ENCODE measurements at places on chromosomes 5 and 9.

DNA sequence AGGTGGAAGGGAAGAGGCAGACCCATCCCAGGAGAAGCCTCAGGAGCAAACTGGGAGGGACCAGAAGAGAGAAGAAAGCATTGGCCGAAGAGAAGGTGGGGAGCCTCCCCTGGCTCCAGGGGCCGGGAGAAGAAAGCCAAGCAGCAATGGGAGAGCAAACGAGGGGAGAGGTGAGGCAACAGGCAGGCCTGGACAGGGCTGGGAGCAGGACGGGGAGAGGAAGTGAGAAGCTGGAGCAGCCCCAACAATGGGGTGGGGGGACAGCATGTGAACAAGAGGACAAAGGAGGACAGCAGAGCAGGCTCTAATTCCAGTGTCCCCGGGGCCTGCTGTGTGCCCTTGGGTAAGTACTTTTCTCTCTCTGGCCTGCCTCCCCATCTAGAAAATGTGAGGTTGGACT is 115.3 kb downstream of the PSD2 start:
- no peak for DNase-seq

- DNase-seq: no peak
These were observed 38.0 kb downstream of the OSMR start for GRCh38 chr5:38883842-38884241.

- no peak for DNase-seq
These were observed 59.6 kb downstream of the RICTOR start for GRCh38 chr5:39014561-39014960.

DNA sequence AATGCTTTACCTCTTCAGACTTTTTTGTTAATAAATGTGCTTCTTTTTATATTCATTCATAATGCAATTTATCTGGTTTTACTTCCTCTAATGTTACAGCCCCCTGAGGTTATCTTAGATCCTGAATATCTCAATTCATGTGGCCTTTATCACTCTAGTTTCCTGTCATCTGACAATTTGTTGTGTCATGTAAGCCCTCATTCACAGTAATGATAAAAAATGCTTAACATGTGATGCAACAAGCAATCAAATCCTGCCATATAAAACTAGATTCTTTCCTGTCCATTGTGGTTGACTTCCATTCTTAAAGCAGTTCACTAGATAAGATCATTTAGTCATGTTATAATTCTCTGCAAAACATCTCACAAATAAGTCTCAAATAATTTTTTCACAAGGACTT is 991.2 kb upstream of the ACO1 start:
- no peak for DNase-seq

- DNase-seq: no peak
These were observed 5.7 kb downstream of the NIPSNAP3B start for GRCh38 chr9:104769655-104770054.

GRCh38 chr9:15722888-15723287 is 170.0 kb downstream of the CCDC171 start:
- no peak for DNase-seq

DNA sequence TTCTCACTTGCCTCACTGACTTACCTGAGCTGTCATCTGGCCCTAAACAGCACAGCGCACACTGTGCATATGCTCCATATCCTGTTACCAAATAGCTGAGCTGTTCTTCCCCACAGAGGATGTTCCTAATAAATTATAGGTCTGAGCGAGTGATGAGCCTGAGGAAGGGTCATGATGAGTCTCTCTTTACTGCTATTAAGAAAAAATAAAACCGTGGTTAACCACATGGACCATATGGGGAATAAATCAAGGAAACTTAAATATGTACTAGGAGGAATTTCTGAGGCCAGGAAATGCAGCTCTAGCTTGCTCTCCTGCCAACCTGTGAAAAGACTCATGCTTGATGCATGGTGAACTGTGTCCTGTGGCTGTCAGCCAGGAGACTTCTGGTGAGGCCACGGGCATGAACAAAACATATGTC is 424.8 kb upstream of the DMAC1 start:
- DNase-seq: no peak

GRCh38 chr5:150301170-150301505 is 1.6 kb downstream of the ARSI start:
- DNase-seq: no peak

DNA sequence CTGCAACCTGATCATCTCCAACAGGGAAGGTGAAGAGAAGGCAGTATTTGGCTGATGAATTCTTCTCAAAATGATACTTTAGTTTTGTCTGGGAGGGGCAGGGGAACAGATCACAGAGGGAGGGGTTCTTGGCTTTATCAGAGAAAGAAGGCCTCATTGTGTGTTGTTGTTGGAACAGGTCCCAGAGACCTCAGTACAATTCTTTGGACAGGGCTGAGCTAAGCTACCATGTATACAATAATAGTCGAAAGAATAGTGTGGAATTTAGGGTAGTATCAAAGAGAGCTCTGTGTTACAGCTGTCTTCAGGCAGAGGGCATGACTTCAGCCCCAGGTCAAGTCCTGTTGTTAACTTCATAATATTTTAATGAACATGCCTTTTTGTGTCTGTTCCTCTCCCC is 39.9 kb downstream of the ARHGAP26 start:
- DNase-seq: no peak

- DNase-seq: no peak
These were observed 5.5 kb upstream of the DNAJC21 start for GRCh38 chr5:34923694-34924461.

DNA sequence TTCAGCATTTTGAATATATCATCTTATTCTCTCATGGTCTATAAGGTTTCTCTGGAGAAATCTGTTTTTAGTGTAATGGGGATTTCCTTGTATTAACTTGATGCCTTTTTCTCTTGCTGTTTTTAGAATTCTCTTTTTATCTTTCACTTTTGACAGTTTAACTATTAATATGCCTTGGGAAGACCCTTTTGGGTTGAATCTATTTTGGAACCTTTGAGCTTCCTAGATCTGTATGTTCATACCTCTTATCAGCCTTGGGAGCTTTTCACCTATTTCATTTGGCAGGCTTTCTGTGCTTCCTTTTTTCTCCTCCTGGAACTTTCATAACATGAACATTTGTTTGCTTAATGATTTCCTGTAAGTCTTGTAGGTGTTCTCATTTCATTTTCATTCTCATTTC is 22.2 kb downstream of the RCL1 start:
- DNase-seq: no peak

DNA sequence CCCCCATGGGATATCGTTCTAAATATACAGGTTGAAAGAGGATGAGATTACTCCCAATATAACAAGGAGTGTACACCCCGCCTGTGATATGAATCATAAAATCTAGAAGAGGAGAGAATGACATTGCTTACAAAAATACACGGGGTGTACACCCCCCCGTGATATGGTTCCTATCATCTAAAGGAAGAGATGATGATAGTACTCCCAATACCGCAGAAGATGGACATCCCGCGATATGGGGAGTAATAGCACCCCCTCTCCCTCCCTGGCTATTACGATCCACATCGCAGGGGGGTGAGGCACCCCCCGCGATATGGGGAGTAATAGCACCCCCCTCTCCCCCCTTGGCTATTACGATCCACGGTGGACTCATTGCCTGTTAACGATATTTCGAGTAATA is 124.6 kb downstream of the TMEM38B start:
- no peak for DNase-seq

DNA sequence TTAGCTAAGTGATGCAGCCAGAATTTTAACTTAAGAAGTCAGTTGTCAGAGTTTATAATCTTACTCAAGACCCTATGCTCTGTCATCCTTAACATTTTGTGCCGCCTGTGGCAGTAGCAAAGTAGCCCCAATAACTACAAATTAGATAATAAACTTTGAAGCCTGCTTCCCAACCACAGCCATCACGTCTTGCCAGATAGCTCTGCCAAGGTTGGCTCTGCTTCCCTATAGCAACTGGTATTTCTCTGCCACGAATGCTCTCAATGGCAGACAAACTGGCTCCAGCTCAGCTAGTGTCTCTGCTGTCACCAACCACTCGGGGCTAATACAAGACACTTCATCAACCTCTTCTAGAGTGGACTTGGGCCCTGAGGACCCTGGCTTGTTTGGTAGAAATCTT is 576.1 kb downstream of the CDH12 start:
- DNase-seq: no peak

DNA sequence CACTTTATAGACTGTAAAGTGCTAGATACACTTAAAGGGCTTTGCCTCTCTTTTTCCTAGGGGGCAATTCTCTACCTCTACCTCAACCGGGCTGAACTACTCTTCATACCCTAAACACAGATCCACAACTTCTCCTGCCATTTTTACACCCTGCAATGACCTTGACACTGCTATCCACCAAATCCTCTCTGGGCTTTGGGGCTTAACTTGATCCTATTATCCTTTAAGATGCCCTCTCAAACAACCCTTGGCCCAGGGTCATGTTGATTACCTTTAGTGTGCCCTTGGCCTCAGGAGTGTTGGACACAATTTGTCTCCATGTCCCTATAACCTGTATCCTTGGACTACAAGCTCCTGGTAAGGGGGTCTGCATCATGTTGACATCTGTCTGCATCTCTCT is 19.5 kb downstream of the ANXA6 start:
- no peak for DNase-seq

GRCh38 chr5:83487155-83487554 is 15.6 kb downstream of the VCAN start:
- DNase-seq: no peak

- DNase-seq: no peak
These were observed 71.0 kb downstream of the NREP start for GRCh38 chr5:111685969-111686368.

- no peak for DNase-seq
These were observed 326.3 kb downstream of the OSTF1 start for GRCh38 chr9:75414371-75415160.

GRCh38 chr9:104944871-104945270 is 16.9 kb upstream of the ABCA1 start:
- no peak for DNase-seq

GRCh38 chr5:74042959-74043358 is 417.0 kb downstream of the ARHGEF28 start:
- DNase-seq: no peak

DNA sequence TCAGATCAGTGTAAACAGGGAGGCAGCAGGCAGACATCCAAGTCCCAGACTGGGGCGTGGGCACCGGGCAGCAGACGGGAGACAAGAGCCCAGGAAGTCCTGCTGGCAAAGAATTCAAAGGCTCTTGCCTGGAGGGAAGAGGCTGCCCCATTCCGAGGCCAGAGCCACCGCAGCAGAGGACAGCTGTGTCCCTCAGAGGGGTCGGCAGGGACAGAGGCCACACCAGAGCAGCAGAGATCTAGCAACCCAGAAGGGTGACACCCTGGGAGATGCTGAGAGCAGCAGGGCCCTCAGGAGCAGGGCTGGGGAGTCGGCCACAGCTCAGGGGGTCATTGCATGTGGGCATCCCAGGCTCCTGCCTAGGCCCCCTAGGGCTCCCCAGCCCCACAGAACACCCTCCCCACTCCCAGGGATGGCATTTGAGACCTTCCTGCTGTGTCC is 29.1 kb downstream of the ADAMTS2 start:
- DNase-seq: no peak

GRCh38 chr9:96222132-96222531 is 79.8 kb downstream of the HSD17B3 start:
- DNase-seq: no peak

GRCh38 chr5:16551628-16552027 is 65.2 kb downstream of the RETREG1 start:
- DNase-seq: no peak

DNA sequence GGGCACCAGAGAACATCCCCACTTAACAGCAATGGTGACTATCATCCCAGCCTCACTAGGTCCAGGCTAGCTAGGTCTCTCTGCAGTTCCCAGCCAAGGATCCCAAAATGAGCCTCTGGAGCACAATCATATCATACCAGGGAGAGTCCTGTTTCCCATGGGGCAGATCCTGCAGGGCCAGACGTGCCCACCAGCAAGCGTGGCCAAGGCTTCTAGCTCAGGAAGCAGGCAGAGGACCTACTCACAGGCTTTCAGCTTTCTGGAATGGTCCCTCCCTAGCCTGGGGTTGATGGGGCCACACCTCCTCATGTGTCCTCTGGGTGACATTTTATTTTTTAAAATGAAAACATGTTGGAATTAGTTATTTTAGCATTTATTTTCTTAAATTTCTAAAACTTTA is 45.7 kb upstream of the PITX1 start:
- no peak for DNase-seq

DNA sequence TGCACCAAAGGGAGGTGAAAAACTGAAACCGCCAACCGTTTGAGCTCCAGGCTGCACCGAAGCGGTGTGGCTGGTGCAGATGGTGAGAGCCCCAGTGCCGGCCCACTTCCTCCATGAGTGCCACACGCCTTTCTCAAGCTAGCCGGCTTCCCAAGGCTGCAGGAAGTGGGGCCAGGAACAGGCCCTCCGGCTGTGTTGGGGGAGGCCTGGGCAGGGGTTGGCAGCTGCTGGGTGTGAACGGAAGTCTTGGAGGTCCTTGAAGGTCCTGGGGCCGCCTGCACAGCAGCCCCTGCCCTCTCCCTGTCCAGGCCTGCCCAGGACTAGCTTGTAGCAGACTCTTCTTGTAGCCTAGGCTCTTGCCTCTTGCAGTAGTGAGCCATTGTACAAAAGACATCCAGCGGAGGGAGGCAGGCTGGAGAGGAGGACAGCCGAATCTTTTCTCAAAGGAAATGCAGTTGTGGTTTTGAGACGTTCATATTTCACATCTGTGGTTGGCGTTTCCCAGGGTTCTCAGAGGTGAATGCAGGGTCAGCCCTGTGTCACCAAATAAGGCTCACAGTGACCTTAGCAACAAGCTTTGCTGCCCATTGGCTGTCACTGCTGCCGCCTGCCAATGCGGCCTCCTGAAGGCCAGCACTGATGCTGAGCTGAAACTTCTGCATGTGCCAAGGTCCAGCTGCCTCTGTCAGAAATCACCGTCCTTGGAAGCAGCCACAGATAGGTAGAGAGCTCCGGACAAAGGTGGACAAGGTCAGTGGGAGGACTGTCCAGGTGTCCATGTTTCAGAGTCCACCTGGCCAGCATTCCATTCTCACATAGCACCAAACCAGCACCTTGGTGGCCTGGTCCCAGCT is 23.9 kb downstream of the IRF1 start:
- peak; percentile 79 for DNase-seq

- no peak for DNase-seq
These were observed 523.0 kb upstream of the PTPRD start for GRCh38 chr9:11135851-11136250.

DNA sequence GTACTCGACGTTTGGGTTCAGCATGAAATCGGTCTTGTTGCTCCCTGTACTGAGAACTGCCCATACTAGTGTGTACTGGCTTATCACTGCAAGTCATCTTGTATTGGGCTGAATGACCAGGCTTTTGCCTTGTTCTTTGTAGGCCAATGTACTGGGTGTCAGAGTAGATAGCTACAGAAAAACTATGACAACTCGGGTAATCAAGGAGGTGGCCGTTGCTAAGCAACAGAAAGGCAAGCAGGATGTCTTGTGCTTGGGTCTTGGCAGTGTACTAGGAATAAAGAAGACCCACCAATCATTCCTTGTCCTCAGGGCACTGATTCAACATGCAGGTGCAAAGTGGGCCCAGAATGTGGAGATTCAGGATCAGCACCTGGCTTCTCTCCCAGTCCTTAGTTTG is 11.9 kb upstream of the SHISAL2B start:
- no peak for DNase-seq

GRCh38 chr5:151686674-151687407 is at the start of gene SPARC:
Gene SPARC (minus strand): TSS chr5:151686915. CDS start chr5:151676188, 10,727 bp downstream.
- DNase-seq: peak; percentile 34

- DNase-seq: no peak
These were observed 31.3 kb downstream of the IRX4 start for GRCh38 chr5:1851290-1851934.

- DNase-seq: no peak
These were observed 978 bp upstream of the ADCY2 start for GRCh38 chr5:7394889-7395431.

GRCh38 chr5:90843443-90843842 is 284.8 kb downstream of the ADGRV1 start:
- no peak for DNase-seq
